ENCODE measurements at places on chromosomes 2 and 18.

DNA sequence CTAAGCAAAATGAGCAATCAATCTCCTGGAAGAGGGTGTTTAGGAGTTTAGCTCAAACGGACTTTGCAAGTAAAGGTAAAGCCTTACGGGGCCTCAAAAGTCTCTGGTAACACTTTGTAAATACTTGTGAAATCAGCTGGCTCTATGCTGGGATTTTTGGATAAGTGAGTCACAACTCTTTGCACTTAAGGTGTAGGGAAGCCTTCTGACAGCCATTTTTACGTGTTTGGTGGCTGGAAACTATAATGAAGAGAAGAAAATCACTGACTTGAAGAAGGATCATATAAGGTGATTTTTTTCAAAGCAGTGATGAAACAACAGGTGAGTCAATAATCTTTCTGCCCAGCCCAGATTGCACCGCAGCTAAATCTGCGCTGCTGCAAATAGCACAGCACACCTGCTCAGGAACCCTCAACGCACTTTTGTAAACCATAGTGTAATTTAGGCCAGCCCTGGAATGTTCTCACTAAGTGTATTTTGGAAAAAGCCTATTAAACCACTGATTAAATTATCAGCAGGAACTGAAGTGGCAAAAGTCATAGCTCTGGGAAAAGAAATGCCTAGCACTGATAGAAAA is 218.8 kb downstream of the AGPS start:
- no peak for DNase-seq

DNA sequence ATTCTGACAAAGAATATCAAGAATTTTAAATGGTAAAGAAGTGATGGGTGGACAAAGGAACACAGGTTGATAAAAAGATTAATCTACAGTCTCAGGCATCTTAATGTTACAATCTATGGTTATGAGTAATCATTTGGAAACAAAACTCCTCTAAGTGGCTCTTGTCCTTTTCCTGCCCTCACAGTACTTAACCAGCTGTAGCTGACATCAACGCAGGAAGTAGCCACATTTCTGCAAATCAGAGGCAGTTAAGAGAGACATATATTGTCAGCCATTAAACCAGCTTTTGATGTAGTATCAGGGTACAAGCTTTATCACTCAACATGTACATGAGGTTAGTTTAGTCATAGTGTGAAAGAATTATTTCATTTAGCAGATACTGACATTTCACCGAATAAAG is 244.6 kb downstream of the NR4A2 start:
- DNase-seq, result no peak

DNA sequence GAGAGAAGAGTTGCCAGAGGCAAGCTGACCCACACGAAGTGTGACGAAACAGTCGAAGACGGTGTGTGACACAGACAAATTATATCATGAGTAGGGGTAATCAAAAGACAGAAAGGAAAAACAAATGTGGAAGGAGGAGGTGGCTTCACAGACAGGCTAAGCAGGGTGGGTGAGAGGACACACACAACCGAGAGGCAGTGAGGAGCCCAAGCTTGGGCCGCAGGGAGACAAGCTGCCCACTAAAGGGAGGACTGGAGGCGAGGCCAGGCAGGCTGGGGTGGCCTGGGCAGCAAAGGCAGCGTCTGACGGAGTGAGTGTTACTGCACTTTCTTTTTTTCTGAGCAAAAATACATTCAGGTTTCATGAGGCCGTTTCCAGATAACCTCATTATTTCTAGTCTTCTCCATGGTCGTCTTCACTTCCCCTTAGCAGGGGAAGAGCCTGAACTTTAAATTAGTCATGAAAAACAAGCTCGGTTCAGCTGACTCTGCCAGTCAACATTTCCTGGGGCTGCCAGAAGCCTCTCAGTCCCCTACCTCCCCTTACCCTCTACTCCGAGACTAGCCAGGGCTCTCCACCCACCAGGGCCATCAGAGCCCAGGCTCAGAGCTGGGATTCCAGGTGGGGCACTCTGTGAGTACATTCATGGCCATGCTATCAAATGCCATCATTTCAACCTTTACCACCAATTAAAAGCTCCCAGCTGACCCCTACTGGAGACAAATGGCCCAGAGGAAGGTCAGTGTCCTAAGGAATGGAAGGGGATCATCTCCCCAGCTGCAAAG is 13.8 kb upstream of the ZFP36L2 start:
- DNase-seq, result no peak

DNA sequence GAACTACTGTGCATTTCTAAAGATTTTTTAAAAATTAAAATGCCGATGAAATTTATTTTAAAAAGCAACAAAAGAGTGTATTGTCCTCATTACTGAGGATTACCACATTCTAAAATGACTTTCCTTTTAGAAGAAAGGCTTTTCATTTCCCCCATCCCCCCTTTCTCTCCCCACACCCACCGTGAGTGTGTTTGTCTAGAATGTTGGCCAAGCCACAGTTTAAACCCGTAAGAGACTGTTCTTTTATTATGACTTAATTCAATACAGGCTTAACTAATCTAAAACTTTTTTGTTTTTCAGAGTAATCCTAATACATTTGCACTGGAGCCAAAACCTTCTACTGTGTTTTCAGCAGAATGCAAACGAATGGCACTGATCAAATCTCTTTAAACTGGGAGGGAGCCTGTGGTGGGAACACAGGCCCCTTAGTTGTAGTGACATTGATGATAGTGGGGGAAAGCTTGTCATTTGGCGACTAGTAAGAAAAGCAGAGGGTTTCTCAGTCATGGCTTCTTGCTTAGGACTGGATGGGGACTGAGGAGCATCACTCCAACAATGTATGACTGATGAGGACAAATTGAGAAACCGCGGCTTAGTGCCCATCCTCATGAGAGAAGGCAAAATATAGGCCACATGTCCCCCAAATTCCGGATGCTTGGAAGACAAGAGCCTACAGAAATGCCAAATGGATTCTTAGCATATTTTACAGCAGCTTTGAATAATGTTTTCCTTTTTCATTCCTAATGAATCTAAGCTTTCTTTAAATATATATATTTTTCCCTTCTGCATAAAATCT is 154.0 kb upstream of the SMIM21 start:
- no peak for DNase-seq

GRCh38 chr2:198356157-198356556 is 551.8 kb downstream of the PLCL1 start:
- no peak for DNase-seq

Data from chondrocyte (in vitro differentiated cells).